ENCODE measurements at places on chromosomes 4 and X.
A peak's percentile ranks its signal among the peaks of the same experiment; 100 is the strongest.

- no peak for DNase-seq
These were observed 30.0 kb downstream of the CLCN3 start for GRCh38 chr4:169650227-169650936.

GRCh38 chr4:30802622-30803323 lies 82.6 kb downstream of the PCDH7 start:
- DNase-seq = no peak

DNA sequence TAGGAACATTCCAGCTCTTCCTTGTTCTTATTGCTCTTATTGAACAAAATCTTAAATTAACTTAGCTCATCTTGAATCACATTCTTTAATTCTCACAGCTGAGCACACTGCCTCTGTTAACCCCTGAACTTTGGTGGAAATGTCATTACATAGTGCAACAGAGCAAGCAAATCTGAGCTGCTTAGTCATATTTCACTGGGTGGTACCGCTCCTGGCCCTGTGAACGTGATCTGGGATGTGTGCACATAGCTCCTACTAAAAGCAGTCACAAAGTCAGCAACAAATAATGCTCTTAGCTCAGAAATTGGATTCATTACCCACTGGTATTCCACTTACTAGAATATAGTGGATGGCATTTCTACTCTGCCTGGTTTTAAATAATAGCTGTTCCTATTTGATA lies 27.9 kb downstream of the ARHGEF6 start:
- no peak for DNase-seq

- DNase-seq = no peak
These were observed 414.6 kb downstream of the PCDH7 start for GRCh38 chr4:31134720-31135119.

- no peak for DNase-seq
These were observed 191.9 kb upstream of the SPRY1 start for GRCh38 chr4:123204737-123205136.

- no peak for DNase-seq
These were observed 30.6 kb downstream of the WWC2 start for GRCh38 chr4:183129675-183130074.

GRCh38 chr4:112973750-112974251 lies 75.7 kb upstream of the ANK2 start:
- DNase-seq = no peak

GRCh38 chr4:26272654-26273615 lies 47.9 kb upstream of the RBPJ start:
- DNase-seq = no peak

GRCh38 chrX:10722851-10723250 lies 102.5 kb upstream of the MID1 start:
- DNase-seq = peak; percentile 0

DNA sequence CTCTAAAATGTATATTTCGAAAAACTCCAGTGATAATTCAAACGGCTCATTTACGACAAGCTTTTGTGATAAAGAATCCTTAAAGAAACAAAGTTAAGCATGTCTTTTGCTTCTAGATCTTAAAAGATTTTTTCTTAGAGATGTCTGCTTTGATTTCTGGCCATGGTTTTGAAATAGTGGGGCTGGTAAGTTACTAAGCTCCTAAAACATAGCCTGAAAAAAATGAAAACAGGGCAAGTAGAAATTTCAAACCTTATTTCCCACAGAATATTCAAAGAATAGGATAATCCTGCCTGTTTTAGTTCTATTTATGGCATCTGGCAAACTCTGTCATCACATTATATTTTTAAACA lies 318.3 kb downstream of the ARHGAP24 start:
- no peak for DNase-seq

DNA sequence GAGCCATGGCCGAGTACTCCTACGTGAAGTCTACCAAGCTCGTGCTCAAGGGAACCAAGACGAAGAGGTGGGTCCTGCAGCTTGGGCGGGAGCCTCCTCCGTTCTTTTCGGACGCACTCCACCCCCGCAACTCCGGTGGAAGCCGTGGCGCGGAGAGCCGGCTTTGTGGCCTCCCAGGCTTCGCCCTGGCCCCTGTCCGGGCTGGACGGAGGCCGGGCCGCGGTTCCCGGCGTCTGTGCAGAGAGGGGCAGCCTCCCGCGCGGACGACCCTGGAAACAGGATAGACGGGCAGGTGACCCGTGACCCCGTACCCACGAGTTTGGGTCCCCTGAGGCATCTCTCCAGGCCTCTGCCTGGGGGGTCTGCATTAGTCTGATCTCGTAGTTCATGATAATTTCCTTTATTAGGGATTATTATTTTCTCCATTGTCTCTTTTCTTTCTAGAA lies 356 bp downstream of the FRG1 start:
- no peak for DNase-seq

DNA sequence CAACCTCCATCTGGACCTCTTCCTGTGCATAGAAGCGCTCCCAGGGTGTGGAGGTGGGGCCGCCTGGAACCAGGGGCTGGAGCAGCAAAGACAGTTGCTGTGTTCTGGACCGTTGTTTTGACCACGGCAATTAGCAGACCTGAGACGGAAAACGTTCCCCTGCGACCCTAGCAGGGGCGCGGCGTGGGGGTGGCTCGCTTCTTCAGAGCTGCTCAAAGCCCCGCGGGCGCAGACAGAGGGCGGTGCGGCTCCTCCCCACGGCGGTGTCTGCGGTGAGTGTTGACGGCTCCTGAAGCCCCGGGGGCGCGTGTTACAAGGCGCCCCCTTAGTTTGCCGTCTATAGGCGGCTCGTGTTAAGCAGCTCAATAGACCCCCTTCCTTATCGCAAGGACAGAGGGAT lies 79.2 kb downstream of the TRIML1 start:
- no peak for DNase-seq

DNA sequence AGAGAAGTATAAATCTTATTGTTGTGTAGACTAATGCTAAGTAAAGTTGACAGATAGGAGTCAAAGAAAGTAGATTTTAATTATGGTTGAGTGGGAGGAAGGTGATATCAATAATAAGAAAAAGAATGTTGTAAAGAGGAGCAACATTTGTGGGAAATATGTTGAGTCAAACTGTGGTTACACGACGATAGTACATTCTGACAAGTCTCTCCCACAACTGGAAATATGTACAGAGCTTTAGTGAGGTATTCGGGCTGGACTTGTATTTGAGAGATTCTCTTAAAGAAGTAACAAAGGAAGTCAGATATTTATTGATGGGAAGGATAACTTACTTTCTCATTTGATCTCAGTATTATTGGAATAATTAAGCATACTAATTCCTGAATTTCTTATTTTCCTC lies 525.3 kb upstream of the MAGEB2 start:
- DNase-seq = no peak

DNA sequence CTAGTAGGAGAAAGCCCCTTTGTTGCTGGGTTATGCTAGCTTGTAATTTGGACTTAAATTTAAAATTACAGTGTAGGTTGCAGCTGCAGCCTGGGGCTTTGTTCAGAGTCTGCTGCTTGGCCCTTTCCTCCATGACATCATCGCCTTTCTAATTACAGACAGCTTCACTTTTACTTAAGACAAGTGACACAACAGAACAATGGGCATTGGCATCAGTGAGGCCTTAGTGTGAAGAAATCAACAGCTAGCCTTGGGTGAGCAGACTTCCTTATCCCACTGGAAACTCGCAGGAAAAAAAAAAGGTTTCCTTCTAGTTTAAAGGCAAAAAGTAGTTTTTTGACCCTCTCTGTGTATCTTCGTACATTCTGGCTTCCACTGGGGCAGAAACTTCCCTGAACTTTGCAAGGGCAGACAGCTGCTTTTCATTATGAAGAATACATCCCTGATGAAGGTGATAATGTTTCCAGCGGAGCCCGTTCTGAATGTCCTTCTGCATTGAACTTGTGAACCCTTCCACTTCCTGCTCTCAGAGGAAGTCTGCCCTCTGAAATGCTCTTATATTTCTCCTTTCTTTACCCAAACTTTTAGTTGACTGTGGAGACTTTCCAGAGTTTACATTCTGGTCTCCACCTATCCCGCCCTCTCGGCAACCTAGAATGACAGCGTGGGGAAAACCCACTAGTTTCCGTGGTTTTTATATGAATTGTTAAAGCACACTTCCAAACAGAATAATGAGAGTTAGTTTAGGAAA lies 123.2 kb upstream of the FAM9C start:
- no peak for DNase-seq

- no peak for DNase-seq
These were observed 19.0 kb downstream of the HADH start for GRCh38 chr4:108008721-108009120.

- DNase-seq = no peak
These were observed 25.5 kb upstream of the RXFP1 start for GRCh38 chr4:158496030-158496741.

- no peak for DNase-seq
These were observed 8.4 kb upstream of the PRDM8 start for GRCh38 chr4:80188801-80189458.

DNA sequence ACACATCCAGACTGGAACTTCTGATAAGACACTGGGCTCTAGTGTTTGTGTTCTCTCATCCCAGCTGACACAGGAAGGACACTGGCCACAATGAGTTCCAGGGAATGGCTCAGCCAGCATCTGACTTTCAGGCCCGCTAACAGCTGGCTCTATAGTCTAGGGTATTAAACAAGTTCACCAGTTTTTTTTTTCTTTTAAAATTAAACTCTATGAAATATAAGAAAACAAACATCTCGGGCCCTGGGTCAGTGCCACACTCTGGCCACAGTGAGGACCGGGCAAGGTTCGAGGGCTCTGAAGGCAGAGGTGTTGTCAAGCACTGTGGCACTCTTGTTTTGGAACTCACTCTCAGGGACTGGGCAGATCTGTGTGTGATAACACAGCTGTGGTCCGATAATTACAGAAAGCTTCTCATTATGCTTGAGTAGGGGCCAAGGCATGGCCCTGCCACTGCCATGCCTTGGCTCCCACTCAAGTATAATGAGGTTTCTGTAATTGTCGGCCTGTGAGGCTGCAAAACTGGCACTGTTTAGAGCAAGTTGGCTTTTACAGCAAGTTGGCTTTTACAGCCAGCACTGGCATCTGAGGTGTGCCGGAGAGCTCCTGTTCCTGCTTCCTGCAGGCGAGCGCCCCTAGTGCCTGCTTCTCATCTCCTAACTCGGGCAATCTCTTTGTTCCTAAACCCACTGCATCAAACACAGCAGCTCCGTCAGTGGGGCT lies 62.8 kb downstream of the PPP1R2C start:
- DNase-seq = no peak

DNA sequence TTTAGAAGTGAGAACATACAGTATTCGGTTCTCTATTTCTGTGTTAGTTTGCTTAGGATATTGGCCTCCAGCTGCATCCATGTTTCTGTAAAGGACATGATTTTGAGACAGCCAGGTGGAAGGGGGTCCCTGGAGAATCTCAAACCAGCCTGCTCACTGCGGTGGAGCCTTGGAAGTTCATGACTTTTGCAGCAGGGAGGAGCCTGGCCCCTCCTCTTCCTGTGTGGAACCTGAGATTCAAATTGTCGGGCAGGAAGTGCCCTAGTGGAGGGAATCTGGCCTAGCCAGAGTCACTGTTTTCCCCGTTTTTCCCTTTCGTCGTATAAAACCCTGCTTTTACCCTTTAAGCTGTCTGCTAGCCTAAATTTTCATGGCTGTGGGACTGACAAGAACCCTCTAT lies 762.6 kb downstream of the PCDH18 start:
- DNase-seq = no peak

GRCh38 chr4:184951668-184952160 lies 66.6 kb upstream of the HELT start:
- no peak for DNase-seq

GRCh38 chrX:37662181-37662580 lies 23.4 kb upstream of the XK start:
- no peak for DNase-seq

DNA sequence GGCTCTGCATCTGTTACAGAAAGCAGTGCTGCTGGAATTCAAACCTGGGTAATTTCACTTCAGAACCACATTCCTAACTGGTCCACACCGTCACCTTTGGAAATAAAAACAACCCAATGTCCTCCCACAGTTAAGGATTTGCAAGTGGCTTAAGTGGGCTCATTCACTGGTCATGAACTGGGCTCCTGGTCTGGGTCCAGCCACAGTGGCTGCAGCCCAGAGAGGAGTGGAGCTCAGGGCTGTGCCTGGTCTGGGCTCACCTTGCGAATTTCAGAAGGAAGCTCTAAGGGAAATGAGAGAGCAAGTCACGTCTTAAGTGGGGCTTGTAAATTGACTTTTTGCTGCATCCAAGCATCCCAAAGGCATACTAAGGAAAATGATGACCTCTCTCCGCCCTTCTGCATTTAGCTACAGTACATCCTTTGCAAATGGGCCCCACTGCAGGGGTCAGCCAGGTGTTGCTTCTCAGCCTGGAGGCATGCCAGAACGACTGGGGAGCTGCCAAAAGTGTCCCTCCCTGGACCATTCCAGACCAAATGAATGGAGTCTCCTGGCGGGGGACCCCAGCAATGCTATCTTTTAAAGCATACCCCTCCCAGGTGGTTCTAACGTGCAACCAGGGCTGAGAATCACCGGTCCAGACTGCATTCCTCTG lies 25.6 kb upstream of the CRMP1 start:
- DNase-seq = no peak

DNA sequence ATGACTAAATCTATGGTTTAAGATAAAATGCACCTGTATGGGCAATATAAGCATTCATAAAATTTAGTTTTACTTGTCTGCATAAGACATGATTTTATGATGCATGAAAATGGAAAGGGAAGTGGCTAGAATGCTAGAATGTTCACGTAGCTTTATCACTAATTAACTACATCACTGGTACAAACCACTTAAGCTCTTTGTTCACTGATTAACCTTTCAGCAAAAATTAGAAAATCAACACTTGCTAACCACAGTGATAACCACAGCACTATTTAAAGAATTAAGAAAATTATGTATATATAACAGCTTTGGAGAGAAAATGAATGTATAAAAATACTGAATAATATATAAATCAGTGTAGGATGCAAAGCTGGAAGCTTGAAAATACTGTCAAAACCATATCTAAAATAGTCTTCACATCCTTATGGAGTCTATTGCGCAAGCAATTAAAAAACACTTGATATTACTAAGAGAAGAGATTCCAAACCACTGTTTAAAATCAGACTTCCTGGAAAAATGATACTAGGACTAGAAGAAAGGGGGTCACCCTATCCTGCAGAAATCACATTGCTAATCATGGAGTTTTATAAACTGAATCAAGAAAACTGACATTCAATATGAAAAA lies 51.9 kb downstream of the EFHC2 start:
- no peak for DNase-seq

GRCh38 chrX:17053502-17053901 lies 107.0 kb downstream of the REPS2 start:
- DNase-seq = no peak

GRCh38 chr4:52996261-52997131 lies 134.4 kb downstream of the RASL11B start:
- no peak for DNase-seq

GRCh38 chrX:66007851-66008250 lies 32.0 kb downstream of the VSIG4 start:
- no peak for DNase-seq

- DNase-seq = no peak
These were observed 24.1 kb downstream of the OPHN1 start for GRCh38 chrX:68409194-68409593.

All from activated T-cell treated with anti-CD3 and anti-CD28 coated beads for 4 hours (primary cell).